ENCODE measurements at places on chromosomes 2 and 18. TPM values are rescaled to one million over a fixed set of nuclear protein-coding genes. Genes with fewer than 3 reads are reported as not detected.

EVX2 gene
- total RNA-seq = not detected

C2orf78 gene
- not detected for total RNA-seq

HOXD9 gene
- 1.4 TPM for total RNA-seq

TWIST2 gene
- 62.1 TPM for total RNA-seq

FMNL2 gene
- 87.0 TPM for total RNA-seq

CDK15 gene
- 1.5 TPM for total RNA-seq

DNA sequence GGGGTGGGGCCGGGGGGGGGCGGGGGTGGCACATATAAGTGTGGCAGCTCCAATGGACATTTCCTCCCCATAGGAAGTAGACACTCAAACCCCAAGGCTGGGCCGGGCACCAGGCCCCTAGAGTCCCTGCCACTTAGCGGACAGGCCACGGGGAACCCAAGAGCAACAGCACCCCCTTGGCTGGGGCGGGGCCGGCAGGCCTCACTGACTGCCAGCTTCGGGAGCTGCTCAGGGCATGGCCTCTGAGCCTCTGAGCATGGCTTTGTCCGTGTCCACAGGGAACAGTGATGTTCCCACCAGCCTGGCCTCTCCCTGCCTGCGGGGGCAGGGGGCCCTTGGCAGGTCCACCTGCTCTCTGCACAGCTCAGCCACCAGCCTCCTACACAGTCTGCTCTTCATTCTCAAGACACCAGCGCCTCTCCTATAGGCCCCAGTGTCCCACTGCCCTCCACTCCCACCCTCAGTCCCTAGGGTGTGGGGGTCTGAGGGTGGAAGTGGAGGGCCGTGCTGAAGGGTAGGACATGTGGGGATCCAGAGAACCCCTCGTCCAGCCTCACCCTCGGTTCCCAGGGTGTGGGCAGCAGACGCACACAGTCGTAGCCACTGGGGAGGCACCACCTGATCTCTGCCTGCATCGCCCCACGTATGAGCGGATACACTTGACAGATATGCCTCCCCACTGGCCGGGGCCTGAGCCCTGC, 106.7 kb downstream of the FAM210A start:
- H3K4me3 ChIP-seq = no peak overlapping the region
- no peak overlapping the region for H3K27ac ChIP-seq
- no peak for DNase-seq
- H3K27me3 ChIP-seq = no peaks in the 10 kb centered on the region

DNA sequence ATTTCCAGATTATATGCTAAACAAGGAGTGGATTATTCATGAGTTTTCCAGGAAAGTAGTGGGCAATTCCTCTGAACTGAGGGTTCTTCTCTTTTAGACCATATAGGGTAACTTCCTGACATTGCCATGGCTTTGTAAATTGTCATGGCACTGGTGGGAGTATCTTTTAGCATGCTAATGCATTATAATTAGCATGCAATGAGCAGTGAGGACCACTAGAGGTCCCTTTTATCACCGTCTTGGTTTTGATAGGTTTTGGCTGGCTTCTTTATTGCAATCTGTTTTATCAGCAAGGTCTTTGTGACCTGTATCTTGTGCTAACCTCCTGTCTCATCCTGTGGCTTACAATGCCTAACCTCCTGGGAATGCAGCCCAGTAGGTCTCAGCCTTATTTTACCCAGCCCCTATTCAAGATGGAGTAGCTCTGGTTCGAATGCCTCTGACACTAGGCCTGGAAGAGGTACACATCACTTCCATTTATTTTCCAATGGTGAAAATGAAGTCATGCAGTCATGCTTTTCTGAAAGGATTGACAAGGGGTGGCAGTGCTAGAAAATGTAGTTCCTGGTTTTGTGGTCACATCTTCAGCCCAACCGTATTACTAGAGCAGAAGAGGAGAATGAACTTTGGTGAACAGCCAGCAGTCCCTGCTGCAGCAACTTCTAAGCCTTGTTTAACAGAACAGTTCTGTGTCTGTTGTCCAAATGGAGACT, 26.6 kb upstream of the ITGA4 start:
- no peak overlapping the region for H3K4me3 ChIP-seq
- DNase-seq = no peak
- H3K27me3 ChIP-seq = no peaks in the 10 kb centered on the region
- H3K27ac ChIP-seq = no peak overlapping the region
- H3K4me1 ChIP-seq = no peaks in the 10 kb centered on the region
- no peaks in the 10 kb centered on the region for H3K36me3 ChIP-seq

GRCh38 chr2:43139996-43140621, 86.3 kb downstream of the ZFP36L2 start:
- no peaks in the 10 kb centered on the region for H3K27me3 ChIP-seq
- no peak for DNase-seq
- H3K4me1 ChIP-seq = no peaks in the 10 kb centered on the region
- no peak overlapping the region for H3K27ac ChIP-seq
- no peaks in the 10 kb centered on the region for H3K36me3 ChIP-seq

DNA sequence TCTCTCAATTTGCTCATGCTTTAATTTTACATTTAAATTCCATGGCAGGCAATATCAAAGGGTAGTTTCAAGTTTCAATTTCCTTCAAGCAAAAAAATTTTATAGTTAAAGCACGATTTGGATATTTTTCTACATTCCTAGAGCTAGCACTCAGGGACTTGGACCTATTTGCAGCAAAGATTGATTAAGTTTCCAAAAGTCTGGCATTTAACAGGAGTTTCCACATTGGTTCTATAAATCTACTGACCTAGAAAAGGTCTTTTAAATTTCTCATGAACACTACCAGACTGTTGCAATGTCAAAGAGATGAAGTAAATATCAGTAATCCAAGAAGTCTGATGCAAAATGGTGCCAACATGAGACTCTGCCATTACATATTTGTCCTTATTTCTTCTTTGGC, 253.7 kb upstream of the LINC00305 start:
- H3K4me1 ChIP-seq = no peaks in the 10 kb centered on the region
- H3K4me3 ChIP-seq = no peak overlapping the region
- H3K27me3 ChIP-seq = no peaks in the 10 kb centered on the region
- no peak overlapping the region for H3K27ac ChIP-seq

GRCh38 chr18:74114116-74114515, 33.5 kb downstream of the FBXO15 start:
- no peaks in the 10 kb centered on the region for H3K36me3 ChIP-seq
- H3K27ac ChIP-seq = no peak overlapping the region
- H3K4me3 ChIP-seq = no peak overlapping the region
- no peak for DNase-seq

GRCh38 chr2:152822676-152823075, 104.3 kb downstream of the ARL6IP6 start:
- no peak overlapping the region for H3K4me3 ChIP-seq
- H3K4me1 ChIP-seq = no peaks in the 10 kb centered on the region
- H3K36me3 ChIP-seq = no peaks in the 10 kb centered on the region
- H3K27ac ChIP-seq = no peak overlapping the region
- no peak for DNase-seq
- H3K27me3 ChIP-seq = no peaks in the 10 kb centered on the region

GRCh38 chr2:45052388-45052928, 43.2 kb upstream of the SIX2 start:
- no peaks in the 10 kb centered on the region for H3K27me3 ChIP-seq
- H3K27ac ChIP-seq = no peak overlapping the region
- no peaks in the 10 kb centered on the region for H3K36me3 ChIP-seq
- no peak for DNase-seq
- no peak overlapping the region for H3K4me3 ChIP-seq
- no peaks in the 10 kb centered on the region for H3K4me1 ChIP-seq

- no peak overlapping the region for H3K27ac ChIP-seq
- no peaks in the 10 kb centered on the region for H3K4me1 ChIP-seq
- H3K27me3 ChIP-seq = no peaks in the 10 kb centered on the region
- DNase-seq = no peak
- no peaks in the 10 kb centered on the region for H3K36me3 ChIP-seq
- no peak overlapping the region for H3K4me3 ChIP-seq
Observed at GRCh38 chr18:8686611-8687010, 18.7 kb upstream of the MTCL1 start.

GRCh38 chr2:42789751-42790150, 2.6 kb downstream of the HAAO start:
- H3K4me3 ChIP-seq = no peak overlapping the region
- no peak for DNase-seq
- H3K36me3 ChIP-seq = no peaks in the 10 kb centered on the region
- H3K27ac ChIP-seq = peak overlapping the region; percentile 30
- no peaks in the 10 kb centered on the region for H3K27me3 ChIP-seq

DNA sequence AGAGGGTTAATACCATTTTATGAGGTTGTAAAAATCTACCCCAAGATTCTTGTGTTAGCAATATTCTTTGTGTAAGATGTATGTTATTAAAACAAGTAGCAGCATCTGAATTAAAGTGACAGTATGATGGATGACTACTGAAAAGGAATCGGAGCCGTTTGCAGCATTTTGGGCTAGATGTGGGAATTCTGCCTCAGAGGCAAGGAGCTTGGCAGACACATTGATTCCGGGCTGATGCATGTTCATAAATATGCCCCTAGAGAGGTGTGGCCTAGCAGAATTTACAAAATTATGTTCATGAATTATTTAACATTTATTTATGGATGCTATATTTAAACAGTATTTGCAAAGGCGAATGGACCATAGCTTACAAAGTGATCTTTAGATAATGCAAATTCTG, 389.0 kb upstream of the ETAA1 start:
- no peaks in the 10 kb centered on the region for H3K27me3 ChIP-seq
- H3K4me1 ChIP-seq = no peaks in the 10 kb centered on the region

GRCh38 chr2:208363485-208363884, 43.1 kb upstream of the PTH2R start:
- H3K4me1 ChIP-seq = peaks cover 5% of the 10 kb centered on the region
- no peak overlapping the region for H3K27ac ChIP-seq
- H3K4me3 ChIP-seq = no peak overlapping the region
- no peaks in the 10 kb centered on the region for H3K27me3 ChIP-seq

GRCh38 chr18:43931439-43931838, 654.1 kb upstream of the SYT4 start:
- H3K4me3 ChIP-seq = no peak overlapping the region
- no peak for DNase-seq
- H3K4me1 ChIP-seq = no peaks in the 10 kb centered on the region
- H3K27me3 ChIP-seq = no peaks in the 10 kb centered on the region
- H3K36me3 ChIP-seq = no peaks in the 10 kb centered on the region
